Glutamatergic neuron (in vitro differentiated cells): ENCODE measurements at places on chromosomes 1 and 21.

- peak overlapping the region; percentile 100 for H3K27ac ChIP-seq
- peak overlapping the region; percentile 75 for H3K4me3 ChIP-seq
- DNase-seq: no peak
These were observed 64.0 kb upstream of the DIP2A start for GRCh38 chr21:46394595-46395104.

DNA sequence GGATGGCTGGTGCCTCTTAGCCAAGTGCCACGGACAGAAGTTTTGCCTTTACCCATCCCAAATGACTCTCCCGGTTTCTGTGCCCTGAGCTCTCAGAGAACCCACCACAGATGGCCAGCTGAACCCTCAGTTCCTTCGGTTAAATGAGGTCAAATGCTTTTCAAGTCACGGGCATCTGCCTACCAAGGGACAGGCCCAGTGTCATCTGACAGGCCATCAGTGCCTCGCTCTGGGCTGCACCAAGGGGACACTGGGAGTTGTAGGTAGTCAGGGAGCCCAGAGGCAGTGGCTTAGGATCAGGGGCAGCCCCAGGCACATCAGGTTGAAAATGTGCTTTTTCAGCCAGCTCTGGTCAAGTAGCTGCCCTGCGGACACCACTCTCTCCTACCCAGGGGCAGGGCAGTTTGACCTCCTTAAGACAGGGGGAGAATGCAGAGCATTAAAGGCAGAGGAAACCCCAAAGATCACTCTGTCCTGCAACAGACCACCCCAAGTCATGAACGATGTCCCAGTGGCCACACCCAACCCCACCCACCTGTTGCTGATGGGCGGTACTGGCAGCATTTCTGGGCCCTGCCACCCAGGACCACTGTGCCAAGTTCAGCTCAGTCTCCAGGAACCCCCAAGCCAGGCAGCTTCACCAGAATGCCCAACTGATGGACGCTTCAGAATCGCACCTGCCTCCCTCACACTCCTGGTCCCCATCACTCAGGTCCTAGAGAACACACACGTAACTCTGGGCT lies 60.7 kb downstream of the CASZ1 start:
- no peaks in the 10 kb centered on the region for H3K36me3 ChIP-seq
- DNase-seq: no peak
- peaks cover 1% of the 10 kb centered on the region for H3K27me3 ChIP-seq
- no peak overlapping the region for H3K27ac ChIP-seq

DNA sequence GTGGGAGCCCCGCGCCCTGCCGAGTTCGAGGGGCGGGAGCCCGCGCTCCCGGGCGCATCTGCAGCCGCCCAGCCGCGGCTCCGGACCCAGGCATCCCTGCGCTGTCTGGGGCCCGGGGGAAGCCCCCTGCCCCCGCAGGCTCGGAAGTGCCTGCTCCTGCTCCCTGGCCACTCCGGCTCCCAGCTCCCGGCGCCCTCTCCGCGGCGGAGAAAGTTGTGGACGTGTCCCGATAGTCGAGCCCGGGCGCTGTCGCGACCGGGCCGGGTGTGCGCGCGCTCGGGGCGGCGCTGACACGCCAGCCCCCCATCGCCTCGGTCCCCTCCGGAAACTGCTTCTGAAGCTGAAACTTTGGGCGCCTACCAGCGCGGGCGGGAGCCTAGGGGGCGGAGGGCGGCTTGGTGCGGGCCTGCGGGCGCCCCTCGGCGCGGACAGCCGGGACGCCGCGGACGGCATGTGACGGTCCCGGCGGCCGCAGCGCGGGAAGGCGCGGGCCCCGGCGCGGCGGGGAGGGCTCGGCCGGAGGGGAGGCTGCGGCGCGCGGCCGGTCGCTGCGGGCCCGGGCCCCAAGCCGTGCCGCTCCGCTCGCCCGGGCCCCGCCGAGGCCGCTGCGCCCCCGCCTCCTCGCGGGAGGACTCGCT lies 515 bp downstream of the MAN1C1 start:
- DNase-seq: peak; percentile 30
- H3K27me3 ChIP-seq: peaks cover 12% of the 10 kb centered on the region
- peaks cover 6% of the 10 kb centered on the region for H3K4me1 ChIP-seq
- H3K4me3 ChIP-seq: no peak overlapping the region

DNA sequence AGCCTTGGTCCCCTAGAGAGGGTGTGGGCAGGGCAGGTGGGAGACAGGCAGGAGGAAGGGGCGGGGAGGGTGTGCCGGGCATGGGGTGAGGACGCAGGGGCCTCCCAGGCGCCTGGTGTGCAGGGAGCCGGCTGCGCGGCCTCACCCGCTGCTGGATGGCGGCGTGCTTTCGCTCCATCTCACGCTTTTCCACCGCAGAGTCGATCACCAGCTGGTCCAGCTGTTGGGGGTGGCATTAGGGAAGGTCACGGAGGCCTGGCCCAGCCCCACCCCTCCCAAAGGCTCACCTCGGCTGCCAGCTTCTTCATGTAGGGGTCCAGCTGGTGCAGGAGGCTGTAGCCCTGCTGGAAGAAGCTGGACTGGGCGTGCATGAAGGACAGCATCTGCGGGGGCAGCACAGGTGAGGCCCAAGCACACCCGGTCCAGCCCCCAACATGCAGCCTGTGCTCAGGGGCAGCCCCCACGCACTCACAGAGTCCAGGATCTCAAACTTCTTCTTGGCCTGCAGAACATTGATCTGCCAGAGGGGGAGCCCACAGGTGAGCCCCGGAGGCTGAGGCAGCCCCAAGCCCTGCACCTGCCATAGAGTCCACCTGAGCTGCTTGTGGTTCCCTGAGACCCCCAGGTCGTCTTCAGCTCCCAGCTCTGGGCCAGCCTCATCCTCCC lies 7.9 kb downstream of the ACAP3 start:
- H3K36me3 ChIP-seq: no peaks in the 10 kb centered on the region
- peak overlapping the region; percentile 90 for H3K27ac ChIP-seq
- peak overlapping the region; percentile 30 for H3K4me3 ChIP-seq
- peaks cover 39% of the 10 kb centered on the region for H3K27me3 ChIP-seq

- no peak overlapping the region for H3K27ac ChIP-seq
- peaks cover 4% of the 10 kb centered on the region for H3K36me3 ChIP-seq
- DNase-seq: no peak
- H3K4me1 ChIP-seq: no peaks in the 10 kb centered on the region
These were observed 71.6 kb downstream of the TRIM33 start for GRCh38 chr1:114439369-114439768.

DNA sequence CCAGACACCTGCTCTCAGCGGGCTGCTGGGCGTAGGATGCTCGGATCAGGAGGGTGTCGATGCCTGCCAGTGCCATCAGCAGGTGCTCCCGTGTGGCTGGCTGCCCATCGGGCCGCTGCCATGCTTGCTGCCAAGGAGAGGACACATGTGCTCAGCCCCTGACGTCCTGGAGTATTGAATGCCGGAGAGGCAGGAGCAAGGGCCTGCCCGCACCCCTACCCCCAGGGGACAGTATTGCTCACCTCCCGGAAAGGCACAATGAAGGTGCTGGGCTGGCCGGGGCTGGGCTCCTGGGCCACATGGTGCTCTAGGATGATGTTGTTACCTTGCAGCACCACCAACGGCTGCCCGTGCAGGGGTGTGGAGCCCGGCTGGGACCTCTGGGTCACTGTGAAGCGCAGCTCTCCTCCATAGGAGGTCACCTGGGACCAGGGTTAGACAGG lies 61.5 kb downstream of the HSPG2 start:
- no peaks in the 10 kb centered on the region for H3K4me1 ChIP-seq
- H3K27ac ChIP-seq: no peak overlapping the region
- DNase-seq: no peak
- H3K27me3 ChIP-seq: peaks cover 1% of the 10 kb centered on the region

DNA sequence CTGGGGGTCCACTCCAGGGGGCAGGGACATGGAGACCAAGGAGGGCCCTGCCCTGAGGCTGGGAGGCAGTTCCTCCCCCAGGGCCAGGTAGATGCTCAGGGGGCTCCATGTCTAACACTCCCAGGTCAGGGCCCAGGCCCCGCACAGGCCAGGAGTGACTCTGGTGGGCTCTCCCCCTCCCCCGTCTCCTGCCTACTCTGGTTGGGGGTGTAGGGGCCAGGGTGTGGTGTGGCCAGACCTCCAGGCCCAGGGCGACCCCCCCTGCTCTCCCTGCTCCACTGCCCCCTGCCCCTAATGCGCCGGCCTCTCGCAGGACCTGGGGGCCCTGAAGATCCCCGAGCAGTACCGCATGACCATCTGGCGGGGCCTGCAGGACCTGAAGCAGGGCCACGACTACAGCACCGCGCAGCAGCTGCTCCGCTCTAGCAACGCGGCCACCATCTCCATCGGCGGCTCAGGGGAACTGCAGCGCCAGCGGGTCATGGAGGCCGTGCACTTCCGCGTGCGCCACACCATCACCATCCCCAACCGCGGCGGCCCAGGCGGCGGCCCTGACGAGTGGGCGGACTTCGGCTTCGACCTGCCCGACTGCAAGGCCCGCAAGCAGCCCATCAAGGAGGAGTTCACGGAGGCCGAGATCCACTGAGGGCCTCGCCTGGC lies 19.7 kb upstream of the CCDC27 start:
- peak overlapping the region; percentile 87 for H3K27ac ChIP-seq
- H3K36me3 ChIP-seq: no peaks in the 10 kb centered on the region

DNA sequence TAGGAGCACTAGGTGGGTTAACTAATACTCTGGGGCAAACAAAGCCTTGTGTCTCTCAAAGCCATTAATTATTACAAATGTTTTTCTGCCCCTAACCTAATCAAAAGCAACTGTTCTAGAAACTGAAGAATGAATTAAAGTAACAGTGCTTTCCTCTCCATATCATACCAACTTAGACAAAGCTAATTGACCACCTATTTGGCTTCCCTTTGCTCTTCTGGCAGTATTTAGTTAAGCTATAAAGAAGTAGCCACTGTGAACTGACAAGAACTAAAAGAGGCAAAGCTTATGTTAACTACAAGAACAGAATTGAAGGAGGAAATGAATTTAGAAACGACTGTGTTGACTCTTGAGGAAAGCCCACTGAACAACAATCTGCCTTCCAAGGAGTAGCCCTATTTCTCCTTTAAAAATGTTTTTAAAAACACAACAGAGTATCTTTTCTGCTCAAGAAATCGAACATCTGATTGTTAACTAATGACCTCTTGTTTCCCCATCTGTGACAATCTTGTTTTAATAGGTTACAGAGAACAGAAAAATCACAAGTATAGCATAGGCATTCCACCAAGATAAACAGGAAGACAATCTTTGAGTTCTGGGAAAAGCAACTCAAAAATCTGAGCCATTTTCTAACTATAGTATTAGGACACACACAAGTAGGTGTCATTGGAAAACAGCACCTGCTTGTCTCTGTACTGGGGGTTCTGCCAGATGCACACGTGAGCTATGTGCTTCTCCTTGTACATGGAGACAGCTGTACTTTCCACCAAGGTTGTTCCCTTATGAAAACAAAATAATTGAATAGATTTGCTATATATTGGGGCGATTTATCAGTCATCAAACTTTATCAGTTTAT lies 3.1 kb upstream of the EGLN1 start:
- no peak overlapping the region for H3K27ac ChIP-seq
- DNase-seq: no peak
- peaks cover 4% of the 10 kb centered on the region for H3K4me1 ChIP-seq
- H3K4me3 ChIP-seq: no peak overlapping the region

DNA sequence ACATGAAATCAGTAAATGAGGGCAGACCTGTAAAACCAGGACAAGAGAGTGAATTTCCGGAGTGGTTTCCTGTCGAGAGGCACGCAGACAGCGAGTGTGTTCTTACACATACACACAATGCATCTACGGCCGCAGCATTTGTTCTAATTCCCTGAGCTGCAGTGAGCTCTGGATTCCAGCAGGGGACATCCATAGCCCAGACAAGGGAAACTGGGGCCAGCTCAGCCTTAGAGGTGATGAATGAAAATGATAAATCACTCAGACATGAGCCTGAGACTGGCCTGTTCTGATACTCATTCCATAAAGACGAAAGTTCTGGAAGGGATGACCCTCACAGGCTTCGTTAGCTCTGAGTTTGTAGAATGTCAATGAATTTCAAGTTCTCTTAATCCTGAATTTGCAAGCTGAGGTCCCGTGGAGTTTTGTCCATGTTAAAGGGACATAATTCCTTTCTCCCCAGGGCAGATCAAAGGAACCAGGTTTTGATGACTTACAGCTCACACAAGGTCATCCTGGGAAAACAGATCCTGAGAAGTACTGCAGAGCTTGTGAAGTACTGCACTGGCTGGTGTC lies 207.9 kb upstream of the C1orf87 start:
- no peaks in the 10 kb centered on the region for H3K27me3 ChIP-seq
- H3K4me1 ChIP-seq: peaks cover 13% of the 10 kb centered on the region
- H3K27ac ChIP-seq: no peak overlapping the region
- H3K36me3 ChIP-seq: no peaks in the 10 kb centered on the region
- DNase-seq: peak; percentile 75

DNA sequence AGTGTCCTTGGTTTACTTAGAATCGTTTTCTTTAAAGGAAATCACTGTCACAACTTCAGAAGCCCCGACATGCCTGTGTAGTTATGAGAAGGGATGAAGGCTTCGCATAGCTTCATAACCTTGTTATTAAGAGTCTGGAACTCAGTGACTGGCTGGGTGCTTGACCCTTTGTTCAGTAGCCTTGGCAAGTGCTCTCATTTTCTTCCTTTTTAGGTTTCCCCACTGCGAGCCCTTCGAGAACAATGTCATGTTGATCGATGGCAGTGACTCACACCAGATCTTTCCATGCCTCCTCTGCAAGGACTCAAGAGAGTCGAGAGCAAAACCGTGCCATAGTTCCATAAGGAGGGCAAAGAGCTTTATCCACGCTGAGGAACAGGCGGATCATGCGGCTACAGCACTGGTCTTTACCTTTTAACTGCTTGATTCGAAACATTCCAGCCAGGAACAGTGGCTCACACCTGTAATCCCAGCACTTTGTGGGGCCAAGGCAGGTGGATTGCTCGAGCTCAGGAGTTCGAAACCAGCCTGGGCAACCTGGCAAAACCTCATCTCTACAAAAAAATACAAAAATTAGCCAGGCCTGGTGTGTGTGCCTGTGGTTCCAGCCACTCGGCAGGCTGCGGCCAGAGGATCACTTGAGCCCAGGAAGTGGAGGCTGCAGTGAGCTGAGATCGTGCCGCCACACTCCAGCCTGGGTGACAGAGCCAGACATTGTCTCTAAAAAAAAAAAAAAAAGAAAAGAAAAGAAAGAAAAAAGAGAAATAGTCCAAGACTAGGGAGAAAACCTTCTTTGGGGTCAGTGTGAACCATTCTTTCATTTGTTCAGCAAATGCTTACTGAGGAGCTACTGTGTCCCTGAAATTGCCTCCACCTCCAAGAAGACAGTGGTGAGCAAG lies 95.4 kb upstream of the ERRFI1 start:
- peaks cover 10% of the 10 kb centered on the region for H3K27me3 ChIP-seq
- no peak for DNase-seq
- H3K4me3 ChIP-seq: no peak overlapping the region
- H3K36me3 ChIP-seq: peaks cover 14% of the 10 kb centered on the region
- no peak overlapping the region for H3K27ac ChIP-seq
- peaks cover 11% of the 10 kb centered on the region for H3K4me1 ChIP-seq

- no peak for DNase-seq
- H3K4me3 ChIP-seq: no peak overlapping the region
- H3K27ac ChIP-seq: no peak overlapping the region
- peaks cover 2% of the 10 kb centered on the region for H3K4me1 ChIP-seq
- H3K36me3 ChIP-seq: no peaks in the 10 kb centered on the region
These were observed 19.3 kb downstream of the PGLYRP3 start for GRCh38 chr1:153293480-153293775.

DNA sequence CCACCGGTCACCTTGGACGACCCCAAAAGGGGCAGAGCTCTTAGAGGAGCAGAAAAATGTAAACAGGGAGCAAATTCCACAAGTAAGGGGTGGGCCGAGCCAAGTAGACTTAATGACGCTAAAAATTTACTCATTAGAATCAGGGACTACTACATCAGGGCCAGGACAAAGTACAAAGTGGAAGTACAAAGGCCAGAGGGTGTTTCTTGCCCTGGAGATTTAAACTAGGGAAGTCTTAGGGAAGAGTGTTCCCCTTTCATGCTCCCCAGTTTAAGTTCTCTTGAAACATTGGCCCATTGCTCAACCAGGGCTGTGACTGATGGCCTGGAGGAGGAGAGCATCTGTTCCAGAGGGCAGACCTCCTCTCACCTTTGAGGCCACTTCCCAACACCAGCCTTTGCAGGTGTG lies 48.6 kb downstream of the BACH1 start:
- peaks cover 5% of the 10 kb centered on the region for H3K36me3 ChIP-seq
- DNase-seq: no peak
- peaks cover 14% of the 10 kb centered on the region for H3K4me1 ChIP-seq
- H3K4me3 ChIP-seq: no peak overlapping the region
